ENCODE measurements at places on chromosomes 13 and 19.

DNA sequence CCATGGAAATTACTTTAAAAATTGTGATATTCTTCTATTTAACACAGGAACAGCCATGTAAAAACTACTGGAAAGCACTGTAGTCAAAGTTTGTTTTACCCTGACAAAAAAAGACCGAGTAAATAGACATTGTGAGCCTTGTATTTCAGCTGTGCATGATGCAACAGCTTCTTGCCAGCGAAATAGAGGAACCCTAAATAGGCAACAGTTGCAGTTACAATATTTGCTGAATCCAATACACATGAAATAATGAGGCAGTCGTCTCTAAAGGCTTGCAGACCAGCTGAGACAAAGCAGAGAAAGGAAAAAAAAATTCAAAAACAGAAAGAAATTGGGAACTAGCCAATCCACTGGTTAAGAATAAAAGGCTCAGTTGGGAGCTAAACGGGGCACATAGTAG, 1001.1 kb downstream of the OLFM4 start:
- peak; percentile 9 for DNase-seq

- DNase-seq = peak; percentile 90
Observed at GRCh38 chr19:39941615-39942365, 7.4 kb upstream of the FCGBP start.

GRCh38 chr19:19553670-19554069, 15.6 kb downstream of the CILP2 start:
- DNase-seq = no peak

DNA sequence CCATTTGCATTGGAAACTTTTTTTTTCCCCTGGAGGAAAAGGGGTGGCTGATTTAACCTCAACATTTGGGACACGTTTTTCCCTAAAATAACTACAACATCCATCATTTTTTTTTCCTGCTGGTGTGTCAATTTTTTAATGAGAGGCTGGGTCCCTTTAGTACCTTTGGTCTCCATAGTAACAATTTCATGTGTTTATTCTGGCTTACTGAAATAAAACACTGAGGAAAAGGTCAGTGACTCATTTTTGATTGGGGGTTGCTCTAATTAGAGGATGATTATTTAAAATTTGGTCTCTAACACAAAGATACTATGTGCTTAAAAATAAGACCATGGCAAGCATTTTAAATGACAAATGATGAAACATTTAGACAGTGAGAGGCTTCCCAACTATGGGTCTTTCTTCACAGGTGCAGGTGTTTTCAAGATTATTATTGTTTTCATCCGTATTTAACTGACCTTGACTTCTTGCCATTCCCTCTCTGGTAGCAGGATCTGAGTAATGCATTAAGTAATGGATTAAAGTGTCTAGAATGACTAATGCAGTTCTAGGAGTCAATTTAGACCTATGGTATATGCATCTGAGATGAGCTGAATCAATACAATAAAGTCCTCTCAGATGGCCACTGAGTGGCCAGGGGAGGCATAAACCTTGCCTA, 406.4 kb downstream of the KCNRG start:
- no peak for DNase-seq

GRCh38 chr19:2538096-2538757, 62.3 kb downstream of the GADD45B start:
- no peak for DNase-seq

DNA sequence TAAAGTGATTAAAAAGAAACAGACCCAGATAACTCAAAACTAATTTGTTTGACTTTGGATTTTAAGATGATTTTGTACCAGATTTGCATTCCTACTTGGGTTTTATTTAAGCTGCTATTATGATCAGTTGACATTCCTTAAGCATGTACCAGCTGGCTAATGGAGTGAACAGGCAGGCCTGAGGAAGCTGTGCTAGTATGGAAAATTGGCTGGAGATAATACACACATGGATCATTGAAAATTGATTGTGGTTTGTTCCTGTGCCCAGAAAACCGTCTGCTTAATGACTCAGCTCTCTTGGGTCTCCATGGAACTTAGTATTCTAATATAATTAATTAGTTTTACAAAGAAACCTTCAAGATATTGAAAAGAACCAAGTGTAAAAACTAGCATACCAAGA, 22.6 kb downstream of the POLR1D start:
- no peak for DNase-seq
